ENCODE measurements at places on chromosomes 2 and 18.

GRCh38 chr2:20531633-20532262 is 84.9 kb downstream of the RHOB start:
- DNase-seq, result no peak

GRCh38 chr18:250685-251084 is 17.2 kb downstream of the THOC1 start:
- DNase-seq, result no peak

GRCh38 chr2:164760179-164760578 is 81.4 kb downstream of the COBLL1 start:
- no peak for DNase-seq

DNA sequence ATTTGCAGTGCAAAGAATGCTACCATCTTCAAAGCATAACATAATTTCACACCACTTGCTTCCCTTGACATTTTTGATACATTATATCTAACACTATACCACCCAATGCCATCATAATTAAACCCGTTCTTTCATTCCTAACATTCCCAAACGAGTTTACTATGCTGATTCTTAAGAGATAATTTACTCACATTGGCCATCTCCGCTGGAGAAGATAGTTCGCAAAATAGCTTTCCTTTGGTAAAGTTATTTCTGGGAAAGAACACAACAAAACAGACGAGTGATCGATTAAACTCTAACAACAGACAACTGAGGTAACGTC is 716 bp downstream of the MMADHC start:
- no peak for DNase-seq

- no peak for DNase-seq
Observed at GRCh38 chr18:2338601-2339000, 232.7 kb downstream of the METTL4 start.
